ENCODE measurements at places on chromosomes 13 and 19.

DNA sequence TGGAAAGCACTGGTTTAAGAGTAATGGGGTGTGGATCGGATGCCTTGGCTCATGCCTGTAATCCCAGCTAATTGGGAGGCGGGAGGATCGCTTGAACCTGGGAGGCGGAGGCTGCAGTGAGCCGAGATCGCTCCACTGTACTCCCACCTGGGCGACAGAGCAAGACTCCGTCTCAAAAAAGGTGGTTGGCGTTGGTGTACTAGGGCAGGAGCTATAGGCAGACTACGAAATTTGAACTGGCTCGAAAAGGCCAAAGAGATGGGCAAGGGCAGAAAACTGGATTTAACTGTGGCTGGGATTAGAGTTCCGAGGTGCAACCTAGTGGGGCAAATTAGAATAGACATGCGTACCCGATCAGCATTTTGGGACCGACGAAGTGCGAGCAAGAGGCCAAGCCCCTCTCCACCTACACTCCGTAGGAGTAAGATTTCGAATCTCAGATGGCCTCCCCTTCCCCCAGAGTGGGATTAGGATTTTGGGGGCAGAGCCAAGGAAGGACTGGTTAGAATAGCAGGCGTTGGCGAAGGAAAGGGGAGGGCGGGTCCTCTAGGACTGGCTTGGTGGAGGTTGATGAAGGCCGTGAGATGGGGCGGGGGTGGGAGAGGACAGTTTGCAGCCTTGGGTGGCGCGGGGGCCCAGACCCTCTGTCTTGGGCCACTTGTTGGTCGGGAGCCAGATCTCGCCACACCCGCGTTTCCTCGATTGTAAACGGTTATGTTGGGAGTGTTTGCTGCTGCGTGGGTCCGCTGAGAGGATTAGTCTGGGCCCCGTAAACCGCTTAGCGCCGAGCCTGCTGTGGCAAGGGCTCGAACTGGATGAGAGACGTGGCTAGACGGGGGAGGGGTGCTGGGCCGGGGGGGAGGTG, 2.0 kb upstream of the INAFM1 start:
- no peak for DNase-seq

- DNase-seq: no peak
These were observed 736 bp downstream of the SMAD9 start for GRCh38 chr13:36919171-36919832.

GRCh38 chr13:24822640-24823039, 58.7 kb downstream of the RNF17 start:
- no peak for DNase-seq

GRCh38 chr13:49540552-49540951, 44.8 kb downstream of the PHF11 start:
- DNase-seq: no peak

- DNase-seq: no peak
These were observed 1610.4 kb upstream of the MIR17HG start for GRCh38 chr13:89737051-89737450.

GRCh38 chr19:17479325-17479791, 9.0 kb downstream of the SLC27A1 start:
- no peak for DNase-seq
